ENCODE measurements at places on chromosomes 1 and 21. TPM values are rescaled to one million over a fixed set of nuclear protein-coding genes. Genes with fewer than 3 reads are reported as not detected.

GRCh38 chr1:114229368-114229767 is 75.7 kb upstream of the SYT6 start:
- DNase-seq = no peak
- H3K27me3 ChIP-seq = no peaks in the 10 kb centered on the region
- H3K36me3 ChIP-seq = no peaks in the 10 kb centered on the region
- H3K4me1 ChIP-seq = peaks cover 1% of the 10 kb centered on the region
- H3K27ac ChIP-seq = no peak overlapping the region

TP73 gene
- total RNA-seq = 1.1 TPM

GRCh38 chr1:22796642-22797041 is 86.0 kb downstream of the EPHB2 start:
- H3K27me3 ChIP-seq = no peaks in the 10 kb centered on the region
- H3K4me3 ChIP-seq = no peak overlapping the region
- no peak for DNase-seq
- H3K36me3 ChIP-seq = no peaks in the 10 kb centered on the region

VSIG8 gene
- total RNA-seq = not detected

DNA sequence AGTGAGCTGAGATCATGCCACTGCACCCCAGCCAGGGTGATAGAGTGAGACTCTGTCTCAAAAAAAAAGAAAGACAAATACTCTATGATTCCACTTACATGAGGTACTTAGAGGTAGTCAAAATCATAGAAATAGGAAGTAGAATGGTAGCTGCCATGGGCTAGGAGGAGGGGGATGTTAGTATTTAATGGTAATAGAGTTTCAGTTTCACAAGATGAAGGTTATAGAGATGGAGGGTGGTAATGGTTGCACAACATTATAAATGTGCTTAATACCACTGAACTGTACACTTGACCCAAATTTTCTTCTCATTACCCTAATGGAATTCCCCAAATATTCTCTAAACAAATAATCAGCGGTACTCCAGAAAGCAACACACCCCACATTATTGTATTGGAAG is 12.8 kb downstream of the EIF2B3 start:
- no peak overlapping the region for H3K27ac ChIP-seq
- H3K27me3 ChIP-seq = no peaks in the 10 kb centered on the region
- peaks cover 12% of the 10 kb centered on the region for H3K4me1 ChIP-seq
- no peak overlapping the region for H3K4me3 ChIP-seq
- DNase-seq = no peak

DNA sequence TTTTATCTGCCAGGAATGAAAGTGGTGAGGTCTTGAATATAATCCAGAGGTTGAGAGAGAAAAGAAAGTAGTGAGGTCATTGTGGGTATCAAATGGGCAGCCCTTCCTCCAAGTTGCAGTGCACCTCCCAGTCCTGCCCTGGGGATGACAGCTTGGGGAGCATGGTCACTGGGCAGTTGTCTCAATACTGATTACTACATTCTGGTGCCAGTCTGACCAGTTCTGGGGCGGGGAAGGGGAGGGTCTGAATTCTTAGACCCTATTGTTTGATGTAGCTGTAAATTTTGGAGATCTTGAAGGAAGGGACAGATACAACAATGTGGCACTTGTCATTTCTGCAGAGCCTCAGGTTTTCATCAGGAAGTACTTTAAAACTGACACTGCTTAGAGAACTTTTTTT is 11.2 kb downstream of the SLFNL1 start:
- no peaks in the 10 kb centered on the region for H3K27me3 ChIP-seq
- peaks cover 5% of the 10 kb centered on the region for H3K4me1 ChIP-seq
- no peak overlapping the region for H3K4me3 ChIP-seq

DNA sequence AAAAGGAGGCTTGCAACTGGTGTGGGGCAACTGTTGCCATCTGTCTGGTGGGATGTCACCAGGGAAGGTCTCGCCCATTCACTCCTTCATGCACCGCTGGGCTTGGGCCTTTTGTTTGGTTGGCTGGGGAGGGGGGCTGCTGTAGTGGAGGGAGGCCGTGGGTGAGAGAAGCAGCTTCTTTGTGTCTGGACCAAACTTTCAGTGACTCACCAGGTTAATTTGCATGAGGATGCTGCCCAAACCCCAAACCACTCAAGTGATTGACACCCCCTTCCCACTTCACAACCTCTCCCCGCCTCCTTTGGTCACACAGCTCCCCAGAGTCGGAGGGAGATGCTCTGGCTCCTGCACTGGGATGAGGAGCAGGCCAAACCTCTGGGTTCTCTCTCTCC is 19.7 kb downstream of the BTG2 start:
- H3K27me3 ChIP-seq = peaks cover 3% of the 10 kb centered on the region
- peaks cover 69% of the 10 kb centered on the region for H3K4me1 ChIP-seq
- H3K4me3 ChIP-seq = peak overlapping the region; percentile 71
- H3K36me3 ChIP-seq = no peaks in the 10 kb centered on the region
- H3K27ac ChIP-seq = peak overlapping the region; percentile 74
- DNase-seq = peak; percentile 67

- no peak overlapping the region for H3K27ac ChIP-seq
- no peaks in the 10 kb centered on the region for H3K27me3 ChIP-seq
- H3K4me3 ChIP-seq = no peak overlapping the region
- H3K4me1 ChIP-seq = no peaks in the 10 kb centered on the region
- H3K36me3 ChIP-seq = no peaks in the 10 kb centered on the region
- DNase-seq = no peak
Observed at GRCh38 chr21:40099809-40100208, 232.6 kb downstream of the PCP4 start.

MCOLN3 gene
- 2.1 TPM for total RNA-seq

FTCD gene
- total RNA-seq = 1.3 TPM

DNA sequence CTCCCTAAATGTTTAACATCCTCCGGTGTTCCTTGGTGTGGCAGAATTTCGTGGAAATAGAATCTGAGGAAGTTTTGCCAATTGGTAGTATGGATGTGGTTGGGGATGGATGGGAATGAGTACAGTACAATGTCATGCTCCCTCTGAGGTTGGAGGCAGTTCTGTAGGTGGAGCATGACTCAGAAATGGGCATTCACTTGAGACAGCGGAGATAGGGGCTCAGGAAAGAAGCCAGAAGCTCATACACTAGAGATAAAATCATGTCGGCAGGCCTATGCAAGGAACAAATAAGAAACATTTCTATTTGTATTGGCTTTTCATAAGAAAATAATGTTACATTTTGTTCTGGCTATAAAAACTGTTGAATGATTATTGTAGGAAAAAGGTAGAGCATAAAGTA is 196.0 kb downstream of the URB2 start:
- DNase-seq = no peak
- H3K4me3 ChIP-seq = no peak overlapping the region
- H3K4me1 ChIP-seq = peaks cover 2% of the 10 kb centered on the region

- H3K27ac ChIP-seq = no peak overlapping the region
- DNase-seq = peak; percentile 52
Observed at GRCh38 chr21:32257962-32258785, 20.7 kb downstream of the MIS18A start.

ARHGEF16 gene
- not detected for total RNA-seq

- DNase-seq = no peak
- H3K36me3 ChIP-seq = no peaks in the 10 kb centered on the region
- H3K4me3 ChIP-seq = no peak overlapping the region
- peaks cover 7% of the 10 kb centered on the region for H3K27me3 ChIP-seq
Observed at GRCh38 chr1:210830034-210831028, 303.6 kb downstream of the KCNH1 start.

CAPN8 gene
- total RNA-seq = 0.28 TPM

DNA sequence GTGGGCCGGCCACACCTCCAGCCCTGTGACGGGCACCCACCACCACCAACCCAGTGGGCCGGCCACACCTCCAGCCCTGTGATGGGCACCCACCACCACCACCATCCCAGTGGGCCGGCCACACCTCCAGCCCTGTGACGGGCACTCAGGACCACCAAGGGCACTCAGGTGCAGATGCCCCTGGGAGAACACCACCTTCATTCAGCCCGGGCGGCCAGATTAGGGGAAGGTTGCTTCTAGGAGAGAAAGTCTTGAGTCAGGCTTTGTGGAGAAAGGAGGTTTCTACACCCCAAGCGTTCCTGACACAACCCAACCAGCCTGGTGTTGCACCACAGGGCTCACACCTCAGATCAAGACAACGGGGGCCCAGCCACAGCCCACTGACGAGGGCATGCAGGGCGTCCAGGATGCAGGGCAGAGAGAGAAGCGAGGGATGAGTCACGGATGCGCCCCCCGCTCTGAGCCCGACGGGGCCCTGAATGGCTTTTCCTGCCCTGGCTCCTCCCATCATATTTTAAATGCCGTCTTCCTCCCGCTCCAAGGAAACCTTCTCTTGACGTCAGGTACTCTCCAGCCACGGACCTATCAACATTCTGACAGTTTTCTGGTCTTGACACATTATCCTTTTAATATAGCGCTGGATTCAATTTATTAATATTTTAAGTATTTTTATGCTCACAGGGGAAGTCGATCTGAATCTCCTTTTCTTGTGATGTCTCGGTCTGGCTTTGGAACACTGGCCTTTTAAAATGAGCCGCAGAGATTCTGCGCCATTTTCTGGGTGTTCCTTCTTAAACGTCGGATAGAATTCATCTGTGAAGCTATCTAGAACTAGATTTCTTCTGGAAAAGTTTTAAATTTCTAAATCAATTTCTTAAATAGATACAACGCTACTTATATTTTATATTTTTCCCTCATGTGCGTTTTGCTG is 631 bp upstream of the SPATC1L start:
- peak; percentile 82 for DNase-seq
- peak overlapping the region; percentile 87 for H3K4me3 ChIP-seq
- H3K36me3 ChIP-seq = no peaks in the 10 kb centered on the region
- H3K27ac ChIP-seq = peak overlapping the region; percentile 85
- H3K27me3 ChIP-seq = no peaks in the 10 kb centered on the region

- H3K27ac ChIP-seq = no peak overlapping the region
- H3K27me3 ChIP-seq = no peaks in the 10 kb centered on the region
- DNase-seq = no peak
- H3K4me3 ChIP-seq = no peak overlapping the region
- peaks cover 36% of the 10 kb centered on the region for H3K36me3 ChIP-seq
Observed at GRCh38 chr1:180002437-180002836, 47.8 kb downstream of the CEP350 start.

EPHB2 gene
- total RNA-seq = 0.26 TPM

GRCh38 chr1:155777582-155777981 is 79.4 kb downstream of the GON4L start:
- peaks cover 41% of the 10 kb centered on the region for H3K36me3 ChIP-seq
- no peak for DNase-seq
- no peak overlapping the region for H3K4me3 ChIP-seq
- peaks cover 15% of the 10 kb centered on the region for H3K4me1 ChIP-seq
- no peak overlapping the region for H3K27ac ChIP-seq

DNA sequence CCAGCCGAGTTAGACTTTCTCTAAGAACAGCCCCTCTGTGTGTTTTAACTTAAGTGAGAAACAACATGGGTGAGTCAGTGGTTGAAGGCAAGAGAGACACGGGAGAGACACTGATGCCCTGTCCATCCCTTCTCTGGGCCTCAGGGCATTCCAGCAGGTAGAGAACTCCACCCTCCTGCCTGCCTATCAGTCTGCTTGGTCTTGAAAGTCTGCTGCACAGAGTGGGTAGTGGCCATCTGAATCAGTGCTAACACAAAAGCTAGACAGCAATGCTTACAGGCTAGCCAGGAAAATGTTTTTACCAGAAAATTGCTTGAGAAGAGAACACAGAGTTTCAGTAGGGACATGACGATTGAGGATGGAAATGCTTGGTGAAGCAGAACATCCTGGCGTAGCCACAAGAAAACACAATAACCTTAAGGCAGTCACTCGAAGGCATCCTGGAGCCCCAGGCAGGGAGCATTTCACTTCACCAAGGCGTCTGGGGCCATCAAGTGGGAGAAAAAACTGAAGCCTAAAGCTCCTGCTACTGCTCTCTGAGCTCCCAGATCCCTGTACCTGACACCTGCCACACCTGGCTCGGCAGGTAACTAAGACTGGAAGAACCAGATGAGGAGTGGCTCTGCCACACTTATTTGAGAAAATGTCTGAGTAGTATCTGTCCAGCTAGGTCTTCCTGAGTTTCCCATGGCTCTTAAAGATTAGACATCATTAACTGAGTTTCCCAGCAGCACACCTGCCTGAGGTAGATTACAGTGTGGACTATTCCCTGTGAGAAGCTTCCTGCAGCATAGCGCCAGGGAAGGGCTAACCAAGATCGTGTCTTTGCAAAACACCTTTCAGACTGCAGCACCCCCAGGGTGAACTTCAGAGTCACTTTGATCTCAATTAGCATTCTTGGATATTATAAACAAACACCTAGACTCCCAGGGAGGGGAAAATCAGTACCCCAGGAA is 18.1 kb upstream of the LBR start:
- H3K4me1 ChIP-seq = peaks cover 60% of the 10 kb centered on the region
- H3K27ac ChIP-seq = peak overlapping the region; percentile 86
- no peaks in the 10 kb centered on the region for H3K27me3 ChIP-seq
- H3K4me3 ChIP-seq = peak overlapping the region; percentile 58

GRCh38 chr1:18413541-18414305 is 67.0 kb upstream of the KLHDC7A start:
- H3K36me3 ChIP-seq = no peaks in the 10 kb centered on the region
- H3K27ac ChIP-seq = no peak overlapping the region
- H3K4me1 ChIP-seq = no peaks in the 10 kb centered on the region

- DNase-seq = no peak
- no peaks in the 10 kb centered on the region for H3K27me3 ChIP-seq
- H3K4me3 ChIP-seq = peak overlapping the region; percentile 74
- H3K4me1 ChIP-seq = peaks cover 56% of the 10 kb centered on the region
- no peaks in the 10 kb centered on the region for H3K36me3 ChIP-seq
Observed at GRCh38 chr1:234978397-234979295, 150.0 kb downstream of the TOMM20 start.

- H3K36me3 ChIP-seq = no peaks in the 10 kb centered on the region
- H3K27me3 ChIP-seq = peaks cover 2% of the 10 kb centered on the region
- H3K27ac ChIP-seq = no peak overlapping the region
- no peak for DNase-seq
- H3K4me3 ChIP-seq = no peak overlapping the region
Observed at GRCh38 chr21:37944496-37944895, 28.2 kb upstream of the KCNJ6 start.

- no peak overlapping the region for H3K27ac ChIP-seq
- DNase-seq = no peak
Observed at GRCh38 chr21:28767523-28767922, 225.2 kb downstream of the LTN1 start.

PLA2G2A gene
- total RNA-seq = not detected

DNA sequence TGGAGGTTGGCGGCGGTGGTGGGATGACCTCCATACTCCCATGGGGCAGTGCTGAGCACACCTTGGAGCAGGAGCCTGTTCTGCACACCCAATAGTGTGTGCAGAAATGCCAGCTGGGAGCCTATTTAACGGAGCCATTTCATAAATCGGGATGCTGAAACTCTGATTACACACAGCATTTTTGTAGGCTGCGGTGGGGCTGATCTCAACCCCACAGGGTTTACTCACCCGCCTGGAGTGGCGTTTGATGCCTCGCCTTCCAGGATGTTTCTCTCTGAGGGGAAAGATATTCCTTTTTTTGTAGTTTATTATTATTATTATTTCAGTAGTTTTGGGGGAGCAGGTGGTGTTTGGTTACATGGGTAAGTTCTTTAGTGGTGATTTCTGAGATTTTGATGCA is 82.6 kb upstream of the WDR26 start:
- peaks cover under 1% of the 10 kb centered on the region for H3K27me3 ChIP-seq
- no peaks in the 10 kb centered on the region for H3K36me3 ChIP-seq
- H3K4me1 ChIP-seq = peaks cover 4% of the 10 kb centered on the region

NASP gene
- 188 TPM for total RNA-seq

- H3K4me1 ChIP-seq = peaks cover 33% of the 10 kb centered on the region
- H3K36me3 ChIP-seq = peaks cover 5% of the 10 kb centered on the region
- peak; percentile 52 for DNase-seq
- peak overlapping the region; percentile 87 for H3K4me3 ChIP-seq
Observed at GRCh38 chr1:212607206-212607912, 1.2 kb upstream of the ATF3 start.
